Cardiac muscle cell (in vitro differentiated cells and primary cell): ENCODE measurements at places on chromosomes 3 and 15. TPM values are rescaled to one million over a fixed set of nuclear protein-coding genes. Genes with fewer than 3 reads are reported as not detected.

GRCh38 chr15:42549032-42549491, 424 bp downstream of the HAUS2 start:
- peak; percentile 30 for DNase-seq

TGM5 gene
- not detected in 2 replicates for total RNA-seq

DNA sequence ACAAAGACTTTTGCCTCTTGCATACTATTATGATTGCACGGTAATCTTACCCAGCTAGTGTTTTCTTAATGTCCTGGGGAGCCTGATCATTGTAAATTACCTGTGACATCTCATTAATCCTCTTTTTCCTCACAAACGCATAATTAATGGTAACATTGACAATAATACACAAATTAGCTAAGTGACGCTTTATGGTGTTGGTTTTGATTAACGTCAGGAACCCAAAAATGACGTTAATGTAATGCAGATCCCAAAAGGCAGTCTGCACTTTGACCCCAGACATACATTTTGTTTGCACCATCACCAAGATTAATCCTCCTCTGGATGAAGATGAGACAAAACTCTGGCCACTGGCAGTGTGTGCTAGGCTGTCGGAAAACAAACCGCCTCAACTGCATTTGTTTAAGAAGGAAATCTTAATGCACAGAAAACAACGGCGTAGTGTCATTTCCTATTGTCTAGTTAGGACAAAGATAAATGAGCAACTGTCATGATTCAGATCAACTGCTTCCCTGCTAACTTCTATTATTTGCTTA, 83.9 kb upstream of the CDIN1 start:
- DNase-seq = no peak

GRCh38 chr3:42497009-42497731, 5.3 kb upstream of the VIPR1 start:
- peak; percentile 67 for DNase-seq

DNA sequence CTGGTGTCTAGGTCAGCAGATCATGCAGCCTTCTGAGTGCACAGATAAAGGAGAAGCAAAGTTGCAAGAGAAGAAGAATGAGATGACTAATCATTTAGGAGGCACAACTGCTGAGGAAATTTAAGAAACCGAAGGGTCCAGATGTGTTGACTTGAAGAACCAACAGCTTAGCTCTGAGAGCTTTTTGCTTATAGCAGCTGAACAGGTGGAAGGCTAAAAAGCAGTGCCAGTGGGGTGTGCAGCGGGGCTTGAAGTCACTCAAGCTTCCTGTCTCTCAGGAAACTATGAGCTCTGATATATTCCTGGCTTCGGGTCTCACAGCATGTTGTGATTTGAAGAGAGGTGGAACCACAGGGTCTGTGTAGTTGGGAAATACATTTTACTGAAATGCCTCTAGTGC, 305.7 kb downstream of the RYR3 start:
- DNase-seq = no peak

GRCh38 chr15:45458746-45459403, 63.7 kb downstream of the SLC30A4 start:
- peak; percentile 55 for DNase-seq

DNA sequence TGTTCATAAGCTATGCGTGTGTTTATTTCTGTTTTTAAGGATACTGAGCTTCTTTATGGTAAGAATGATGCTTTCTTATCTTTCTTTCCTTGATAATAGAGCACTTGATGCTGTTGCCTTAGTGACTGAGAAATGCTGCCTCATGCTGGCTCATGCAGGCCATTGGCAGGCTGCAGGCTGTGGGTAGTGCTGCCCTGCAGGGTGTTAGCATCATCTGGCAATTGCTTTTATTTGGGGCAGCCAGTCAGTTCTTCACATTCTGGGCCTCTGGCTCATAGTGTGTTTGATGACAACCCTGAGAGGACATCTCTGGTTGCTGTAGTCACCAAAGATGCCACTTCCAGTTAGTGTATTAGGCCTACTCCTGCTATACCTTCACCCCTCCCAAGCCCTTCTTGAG, 66.2 kb upstream of the ONECUT1 start:
- DNase-seq = no peak

- DNase-seq = peak; percentile 67
Measured at GRCh38 chr3:187186801-187187421, 10.4 kb upstream of the RTP1 start.

FOXB1 gene
- total RNA-seq = not detected in 2 replicates

- DNase-seq = no peak
Measured at GRCh38 chr3:31958701-31959152, 22.3 kb downstream of the OSBPL10 start.

DNA sequence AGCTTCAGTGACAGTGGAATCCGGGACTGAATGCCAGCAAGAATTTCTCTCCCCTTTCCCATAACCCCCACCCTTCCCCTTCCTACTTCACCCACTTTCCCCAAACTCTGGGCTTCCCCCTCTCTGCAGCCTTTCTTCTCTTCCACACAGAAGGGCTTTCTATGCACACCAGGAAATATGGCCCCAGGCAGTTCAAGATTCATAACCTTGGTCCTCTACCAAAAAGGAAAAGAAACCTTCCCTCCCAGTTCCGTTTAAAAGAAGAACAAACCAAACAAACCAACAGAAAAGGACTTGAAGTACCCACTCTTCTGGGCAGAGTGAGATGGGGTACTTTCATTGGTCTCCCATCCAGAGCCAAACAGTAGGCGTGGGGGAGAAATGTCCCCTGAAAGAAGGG, 68.8 kb upstream of the ABHD2 start:
- no peak for DNase-seq

LTK gene
- total RNA-seq = 2.6 and 3.7 TPM in 2 replicates
